ENCODE measurements at places on chromosomes 3 and 15. TPM values are rescaled to one million over a fixed set of nuclear protein-coding genes. Genes with fewer than 3 reads are reported as not detected.

The AHSG gene
- 0.97 TPM for total RNA-seq

DNA sequence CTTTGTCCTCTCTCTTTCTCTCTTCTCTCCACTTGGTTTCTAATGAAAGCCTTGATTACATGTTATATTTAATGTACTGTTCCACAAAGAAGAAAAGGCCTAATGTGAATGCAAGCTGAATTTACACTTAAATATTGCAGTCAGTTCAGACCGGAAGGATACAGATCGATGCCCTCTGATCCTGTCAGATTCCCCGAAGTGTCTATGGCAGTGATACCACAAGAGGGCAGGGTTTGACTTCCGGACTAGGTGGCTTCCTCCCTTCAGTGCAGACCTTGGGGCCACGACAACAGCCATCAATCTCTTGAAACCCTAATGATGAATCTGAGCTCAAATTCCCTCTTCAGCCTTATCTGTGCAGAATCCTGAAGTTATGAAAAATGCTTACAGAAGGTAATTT, 29.5 kb downstream of the AGTR1 start:
- no peak for DNase-seq

The SLC2A2 gene
- not detected for total RNA-seq

GRCh38 chr3:105343991-105344390, 22.7 kb upstream of the ALCAM start:
- no peak for DNase-seq

The HYAL1 gene
- 29.4 TPM for total RNA-seq

DNA sequence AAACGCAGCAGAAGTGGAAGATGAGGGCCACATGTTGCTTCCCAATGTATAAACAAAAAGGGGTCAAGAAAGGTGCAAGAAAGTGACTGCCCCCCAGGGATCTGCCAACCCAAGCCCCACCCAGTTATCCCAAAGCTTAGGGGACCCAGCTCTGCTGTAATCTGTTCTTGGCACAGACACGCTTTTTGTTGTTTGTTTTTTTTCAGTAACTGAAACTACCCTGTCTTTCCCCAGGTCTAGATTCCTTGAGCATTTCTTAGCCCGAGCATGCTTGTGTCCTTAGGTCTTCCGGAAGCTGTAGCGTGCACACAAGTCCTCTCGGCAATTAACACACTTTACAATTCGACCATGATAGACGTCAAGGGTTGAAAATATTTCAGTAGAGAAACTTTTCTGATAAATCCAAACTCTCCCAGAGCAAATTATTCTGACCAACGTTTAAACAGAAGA, 8.5 kb upstream of the PPARG start:
- no peak for DNase-seq

DNA sequence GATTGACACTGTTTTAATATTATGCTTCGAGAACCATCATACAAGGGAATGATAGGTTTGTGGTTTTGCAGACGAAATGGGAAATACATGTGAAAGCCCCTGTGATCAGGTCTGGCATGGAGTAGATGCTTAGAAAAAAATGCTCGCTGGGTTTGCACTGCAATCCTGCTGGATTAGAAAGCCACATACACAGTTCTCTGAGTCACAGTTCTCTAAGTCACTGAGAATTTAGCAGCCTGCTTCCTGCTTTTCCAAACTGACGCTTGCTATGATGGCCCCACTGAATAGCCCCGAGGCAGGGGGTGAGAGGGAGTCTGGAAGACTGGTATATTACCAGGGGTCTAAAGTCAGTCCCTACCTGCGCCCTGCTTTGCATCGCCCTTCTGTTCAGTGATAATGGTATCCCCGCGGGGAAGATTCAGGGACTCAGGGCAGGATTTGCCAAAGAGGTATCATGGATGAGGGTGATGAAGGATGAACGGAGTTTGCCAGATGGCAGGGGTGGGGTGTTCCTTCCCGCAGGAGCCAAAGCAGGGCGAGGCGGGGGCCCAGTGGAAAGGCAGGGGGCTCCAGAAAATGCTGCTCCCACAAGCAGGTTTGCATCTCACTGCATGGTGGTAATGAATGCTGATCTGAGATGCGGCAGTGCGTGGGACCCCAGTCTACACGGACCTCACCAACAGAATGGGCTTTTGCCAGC, 82.3 kb downstream of the IQSEC1 start:
- no peak for DNase-seq

Measured in suprapubic skin (tissue), 4 donors.